Astrocyte (in vitro differentiated cells and primary cell): ENCODE measurements at places on chromosomes 4 and X. TPM values are rescaled to one million over a fixed set of nuclear protein-coding genes. Genes with fewer than 3 reads are reported as not detected.

RNF150 gene
- 4.1 and 5.2 TPM in 2 replicates for total RNA-seq

DGKK gene
- total RNA-seq: 0.05 TPM in 1 of 2 replicates, not detected in the other

EXOC1L gene
- not detected in 2 replicates for total RNA-seq

SSX2B gene
- not detected in 2 replicates for total RNA-seq

EREG gene
- total RNA-seq: 0.14 and 0.30 TPM in 2 replicates

RTL3 gene
- 0.95 and 1.7 TPM in 2 replicates for total RNA-seq

FGF13 gene
- 3.9 and 5.1 TPM in 2 replicates for total RNA-seq

ASMT gene
- not detected in 2 replicates for total RNA-seq

PRDM5 gene
- total RNA-seq: 5.3 and 6.5 TPM in 2 replicates

SERTM2 gene
- total RNA-seq: 0.12 and 0.23 TPM in 2 replicates

- DNase-seq: no peak
These were observed 445.4 kb downstream of the BCOR start for GRCh38 chrX:39652336-39652735.

- peak; percentile 38 for DNase-seq
These were observed 255.8 kb downstream of the UNC5C start for GRCh38 chr4:95293014-95293413.

- DNase-seq: no peak
These were observed 113.4 kb downstream of the ZNF827 start for GRCh38 chr4:145825255-145825654.

DNA sequence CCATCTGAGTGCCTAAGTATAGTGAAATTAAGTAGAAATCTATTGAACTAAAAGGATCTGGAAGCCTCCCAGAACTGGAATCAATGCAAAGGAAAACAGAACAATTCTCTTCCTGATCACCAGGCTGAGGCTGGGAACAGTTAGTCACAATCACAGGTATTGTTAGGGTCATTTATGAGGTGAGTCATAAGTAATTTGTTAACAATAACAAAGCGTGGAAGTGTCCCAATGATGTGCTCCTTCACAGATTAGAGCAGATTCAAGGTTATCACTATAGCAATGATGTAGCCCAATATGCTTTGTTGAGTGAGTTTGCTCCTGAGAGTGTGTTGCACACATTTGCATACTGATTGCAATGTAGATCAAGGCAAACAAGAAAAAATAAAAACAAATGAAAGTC lies 228.1 kb downstream of the ZNF674 start:
- DNase-seq: no peak

DNA sequence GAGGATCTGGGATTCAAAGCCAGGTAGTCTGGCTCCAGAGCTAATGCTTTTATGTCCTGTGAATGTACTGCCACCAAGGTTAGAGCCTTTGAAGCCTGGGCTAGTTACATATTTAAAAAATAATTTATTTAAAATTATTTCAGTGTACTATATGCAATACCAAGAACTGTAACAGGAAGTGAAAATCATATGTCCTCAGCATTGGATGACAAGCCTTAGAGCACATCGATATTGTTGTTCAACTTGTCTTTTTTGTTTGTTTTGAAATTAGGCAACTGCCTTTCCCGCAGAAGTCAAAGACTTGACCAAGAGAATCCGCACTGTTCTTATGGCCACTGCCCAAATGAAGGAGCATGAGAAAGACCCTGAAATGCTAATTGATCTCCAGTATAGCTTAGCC lies 73.1 kb upstream of the IL13RA1 start:
- DNase-seq: no peak

DNA sequence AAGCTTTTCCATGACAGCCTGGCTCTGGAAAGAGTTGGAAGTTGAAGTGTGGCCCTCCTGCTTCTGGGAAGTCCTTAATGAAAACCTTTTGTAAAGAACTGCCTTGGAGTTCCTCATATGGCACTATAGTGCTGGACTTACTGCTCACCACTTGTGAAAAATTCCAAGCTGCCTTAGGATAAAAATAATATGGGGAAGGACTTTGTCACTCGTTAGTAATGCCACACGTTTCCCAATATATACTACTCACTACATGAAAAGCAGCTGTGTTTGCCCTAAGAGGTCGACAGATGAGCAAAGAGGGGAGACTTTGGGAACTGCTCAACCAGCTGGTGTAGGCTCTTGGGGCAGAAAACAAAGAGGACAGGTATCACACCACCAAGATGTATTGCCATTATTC lies 11.7 kb downstream of the OPHN1 start:
- no peak for DNase-seq

DNA sequence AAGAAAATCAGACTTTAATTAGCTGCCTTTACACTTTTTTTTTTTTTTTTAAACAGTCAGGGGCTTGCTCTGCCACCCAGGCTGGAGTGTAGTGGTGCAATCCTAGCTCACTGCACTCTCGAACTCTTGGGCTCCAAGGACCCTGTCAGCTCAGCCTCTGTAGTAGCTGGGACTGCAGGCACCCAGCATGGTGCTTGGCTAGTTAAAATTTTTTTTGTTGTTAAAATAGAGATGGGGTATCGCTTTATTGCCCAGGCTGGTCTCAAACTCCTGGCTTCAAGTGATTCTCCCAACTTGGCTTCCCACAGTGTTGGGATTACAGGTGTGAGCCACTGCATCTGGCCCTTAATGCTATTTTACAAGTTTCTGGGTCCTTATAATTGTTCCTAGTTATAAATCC lies 359.1 kb downstream of the SPRY1 start:
- no peak for DNase-seq

DNA sequence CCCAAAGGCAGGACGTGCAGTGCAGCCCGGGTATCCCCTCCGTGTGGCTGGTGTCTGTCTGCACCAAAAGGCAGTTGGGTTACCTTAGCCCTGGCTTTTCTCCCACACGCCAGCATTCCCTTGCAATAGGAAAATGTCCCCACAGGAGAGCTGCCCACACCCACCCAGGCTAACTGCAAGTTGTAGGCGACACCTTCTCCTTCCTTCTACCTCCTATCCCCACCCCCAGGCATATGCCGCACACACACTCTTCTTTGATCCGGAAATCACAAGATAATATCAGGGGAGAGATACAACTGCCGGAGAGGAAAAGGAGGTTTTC lies 444 bp upstream of the APBB2 start:
- no peak for DNase-seq

DNA sequence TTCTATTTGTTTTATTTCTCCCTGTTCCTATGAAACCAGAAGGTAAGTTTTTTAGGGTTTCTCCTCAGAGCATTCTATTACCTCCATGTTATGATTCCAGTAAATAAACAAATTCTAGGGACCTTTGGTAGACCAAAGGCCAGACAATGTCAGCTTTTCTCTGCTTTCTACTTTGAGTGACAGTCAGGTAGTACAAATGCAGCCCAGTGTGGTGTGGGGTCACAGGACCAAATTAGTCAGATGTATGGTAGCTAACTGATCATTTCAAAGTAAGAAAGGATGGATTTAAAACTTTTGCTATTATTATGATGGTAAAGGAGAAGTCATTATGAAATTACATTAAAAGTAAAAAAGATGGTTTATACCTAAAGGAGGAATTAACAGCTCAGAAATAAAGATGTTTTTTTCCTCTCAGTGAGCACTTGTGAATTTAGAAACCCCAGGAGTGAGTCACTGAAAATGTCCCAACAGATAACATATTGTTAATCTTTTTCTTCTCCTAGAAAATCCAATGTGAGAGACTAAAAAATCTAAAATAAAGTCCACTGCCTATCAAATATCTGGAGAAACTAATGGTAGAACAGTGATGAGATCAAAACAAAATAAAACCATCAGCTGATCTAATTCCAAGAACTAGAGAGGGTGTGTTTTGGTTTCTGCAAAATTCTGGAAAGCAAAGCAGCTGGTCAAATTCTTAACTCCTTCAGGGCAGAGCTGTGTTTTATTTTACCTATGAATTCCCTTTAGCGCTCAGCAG lies 16.6 kb upstream of the KLHL2 start:
- DNase-seq: no peak

DNA sequence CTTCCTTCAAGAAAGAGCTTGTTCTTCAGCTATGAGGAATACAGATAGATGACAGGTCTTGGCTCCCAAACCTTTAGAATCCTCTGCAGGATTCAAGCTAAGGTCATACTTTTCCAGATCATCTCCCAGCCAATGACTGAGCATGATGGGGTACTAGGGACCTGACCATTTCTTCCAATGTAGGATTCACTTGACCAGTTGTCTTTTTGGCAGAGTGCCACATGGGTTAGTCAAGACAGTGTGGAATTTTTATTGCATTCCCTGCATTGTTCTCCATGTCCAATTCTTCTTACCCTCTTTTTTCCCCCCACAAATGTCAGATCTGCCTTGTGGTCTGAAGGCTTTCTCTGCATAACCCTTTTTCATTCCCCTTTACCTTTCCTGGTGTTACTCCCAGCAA lies 99.5 kb downstream of the CCSER1 start:
- no peak for DNase-seq

GRCh38 chrX:17552044-17552650 lies 177.1 kb downstream of the NHS start:
- DNase-seq: peak; percentile 73

DNA sequence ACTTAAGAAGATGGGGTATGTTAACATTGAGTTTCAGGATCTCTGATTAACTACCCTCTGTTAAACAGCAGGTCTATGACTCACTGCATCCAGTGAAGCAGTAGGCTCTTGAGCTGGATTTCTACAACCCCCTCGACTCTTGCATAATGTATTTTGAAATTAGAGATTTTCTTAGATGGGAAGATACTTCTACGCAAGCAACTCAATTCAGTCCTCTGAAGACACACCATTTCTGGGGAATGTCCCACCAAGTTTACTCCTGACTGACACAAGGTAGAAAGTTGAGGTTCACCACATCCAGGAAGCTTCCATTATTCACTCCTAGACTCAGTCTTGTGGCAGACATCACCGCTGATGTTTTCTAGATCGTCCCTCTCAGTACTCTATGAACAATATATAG lies 12.9 kb downstream of the PALLD start:
- peak; percentile 73 for DNase-seq

GRCh38 chrX:53280331-53281320 lies 758 bp downstream of the IQSEC2 start:
- peak; percentile 48 for DNase-seq

DNA sequence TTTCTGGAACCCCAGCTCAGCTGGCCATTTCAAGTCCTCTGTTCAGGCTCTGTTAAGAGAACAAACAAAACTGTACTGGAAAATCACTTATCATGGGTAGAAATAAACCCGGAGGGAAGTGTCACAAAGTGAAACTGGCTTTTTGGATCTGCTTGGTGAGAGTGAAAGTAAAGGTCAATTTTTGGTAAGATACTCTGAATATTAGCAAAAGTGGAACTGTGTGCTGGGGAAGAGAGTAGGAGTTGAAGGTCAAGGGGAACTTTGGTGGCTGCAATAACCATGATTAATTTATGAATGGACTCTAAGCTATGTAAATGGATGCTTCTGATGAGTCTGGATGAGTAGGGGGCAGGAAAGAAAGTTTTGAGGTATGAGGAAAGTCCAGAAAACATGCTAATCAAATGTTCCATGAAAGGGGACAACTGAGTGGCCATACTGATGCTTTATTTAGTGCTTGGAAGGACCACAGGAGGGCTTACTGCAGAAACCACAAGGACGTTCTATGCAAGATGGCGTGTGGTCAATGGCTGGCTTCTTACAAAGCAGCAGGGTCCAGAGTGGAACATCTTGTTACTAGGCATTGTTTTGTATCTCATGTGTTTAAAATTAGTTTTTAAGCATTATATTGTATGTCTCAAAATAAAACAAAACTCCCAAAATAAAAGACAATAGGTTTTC lies 36.8 kb upstream of the TNIP3 start:
- no peak for DNase-seq

DNA sequence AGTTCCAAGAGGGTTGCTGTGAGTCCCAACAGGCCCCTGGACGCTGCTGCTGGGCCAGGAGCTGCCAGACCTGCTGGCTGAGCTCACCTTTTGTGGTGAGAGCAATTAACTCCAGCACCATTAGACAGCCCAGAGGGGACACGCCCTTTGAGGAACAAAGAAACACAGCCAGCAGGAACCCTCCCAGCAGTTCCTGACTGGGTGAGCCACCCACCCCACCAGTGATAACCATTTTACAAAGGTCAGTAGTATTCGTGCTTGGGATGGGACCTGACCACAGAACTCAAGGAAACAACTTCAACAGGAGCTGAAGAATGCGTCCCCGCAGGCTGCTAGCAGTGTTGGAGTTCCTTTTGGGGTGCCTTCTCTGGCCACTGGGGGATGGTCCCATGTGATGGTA lies 38.8 kb upstream of the AFAP1 start:
- DNase-seq: peak; percentile 50

GRCh38 chrX:133859860-133860259 lies 125.5 kb downstream of the GPC3 start:
- DNase-seq: peak; percentile 38

DNA sequence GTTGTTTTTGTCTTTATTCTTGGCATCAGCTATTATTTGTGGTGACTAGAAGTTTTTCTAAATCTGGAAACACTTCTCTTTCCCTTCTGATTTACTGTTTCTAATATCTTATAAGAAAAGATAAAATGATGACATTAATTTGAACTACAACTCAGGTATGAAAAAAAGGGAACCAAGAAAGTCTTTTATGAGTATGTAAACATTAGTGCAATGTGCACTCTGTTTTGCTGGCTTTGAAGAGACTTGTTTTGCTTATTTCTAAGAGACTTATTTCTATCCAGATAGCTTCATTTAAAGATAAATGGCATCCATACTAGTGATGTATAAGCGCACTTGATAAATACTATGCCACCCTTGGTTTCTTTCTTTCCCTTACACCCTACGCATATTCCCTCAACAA lies 10.1 kb upstream of the AMBN start:
- no peak for DNase-seq

DNA sequence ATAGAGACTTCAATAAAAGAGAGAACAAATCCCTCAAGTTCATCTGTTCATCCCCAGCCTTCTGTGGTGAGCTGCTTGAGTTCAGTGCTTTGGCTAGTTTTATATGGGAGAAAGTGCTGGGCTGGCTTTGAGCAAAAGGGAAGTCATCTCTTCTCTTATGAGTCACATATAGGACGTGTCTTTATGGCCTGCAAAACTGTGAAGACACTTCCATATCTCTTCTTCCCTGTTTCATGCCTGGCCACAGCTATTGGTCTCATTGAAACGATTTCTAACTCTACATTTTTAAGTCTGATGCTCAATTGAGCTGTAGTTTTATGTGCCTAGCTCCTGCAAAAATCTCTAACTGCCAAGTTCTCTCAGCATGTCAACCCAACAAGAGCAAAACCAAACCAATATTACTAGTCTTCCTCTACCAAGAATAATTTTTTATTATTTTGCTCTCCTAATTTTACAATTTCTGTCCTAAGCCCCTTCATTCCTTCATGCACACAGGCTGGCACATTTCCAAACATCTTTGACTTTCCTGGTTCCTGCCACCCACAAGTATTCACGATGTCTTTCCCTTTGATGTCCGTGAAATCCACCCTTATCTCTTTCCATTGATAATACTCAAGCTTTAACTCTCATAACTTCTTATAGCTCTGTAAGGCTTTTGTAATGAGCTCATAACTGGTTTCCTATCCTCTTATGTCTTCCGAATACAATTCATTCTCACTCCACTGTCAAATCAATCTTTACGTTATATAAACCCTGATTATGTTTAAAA lies 165.3 kb downstream of the BTC start:
- DNase-seq: peak; percentile 18

DNA sequence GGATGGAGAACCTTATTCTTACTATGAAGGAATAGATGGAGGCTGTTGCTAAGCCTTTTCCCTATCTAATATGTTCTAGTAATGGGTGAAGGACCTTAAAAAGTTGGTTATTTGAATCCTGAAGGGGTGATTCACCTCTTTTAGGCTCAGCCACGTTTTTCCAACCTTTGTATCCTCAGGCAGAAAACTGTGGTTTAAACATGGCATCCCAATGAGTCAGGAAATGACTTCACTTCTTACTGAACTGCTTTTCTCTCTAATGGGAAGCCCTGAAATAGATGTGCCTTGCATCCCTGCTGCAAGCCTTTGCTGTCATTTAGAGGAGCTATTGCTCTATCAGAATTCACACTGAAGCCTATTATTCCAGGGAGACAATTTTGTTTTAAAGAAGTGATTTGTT lies 191.0 kb upstream of the ARX start:
- DNase-seq: peak; percentile 28
